Brain (organoid and tissue), 16 donors: ENCODE measurements at places on chromosomes 6 and 20. TPM values are rescaled to one million over a fixed set of nuclear protein-coding genes. Genes with fewer than 3 reads are reported as not detected.

PNRC1 gene
- 100 TPM for polyA plus RNA-seq

GNMT gene
- 0.32 TPM for polyA plus RNA-seq

FAM217A gene
- polyA plus RNA-seq, result not detected

BANF2 gene
- not detected for polyA plus RNA-seq

COL11A2 gene
- 1.2 TPM for polyA plus RNA-seq

LIME1 gene
- polyA plus RNA-seq, result 5.6 TPM

DEK gene
- polyA plus RNA-seq, result 69.1 TPM

SLC22A2 gene
- 0.58 TPM for polyA plus RNA-seq

POU5F1 gene
- not detected for polyA plus RNA-seq

GSTA2 gene
- polyA plus RNA-seq, result not detected

PLAGL1 gene
- polyA plus RNA-seq, result 0.58 TPM

WFDC10A gene
- polyA plus RNA-seq, result not detected

SLCO4A1 gene
- polyA plus RNA-seq, result 18.2 TPM

CLDN20 gene
- not detected for polyA plus RNA-seq

TCF21 gene
- not detected for polyA plus RNA-seq

GFRAL gene
- polyA plus RNA-seq, result not detected

PI3 gene
- not detected for polyA plus RNA-seq

TRIM38 gene
- 0.22 TPM for polyA plus RNA-seq

PROKR2 gene
- polyA plus RNA-seq, result not detected
